Left colon (tissue), 2 donors: ENCODE measurements at places on chromosomes 7 and 10.
A peak's percentile ranks its signal among the peaks of the same experiment; 100 is the strongest.

DNA sequence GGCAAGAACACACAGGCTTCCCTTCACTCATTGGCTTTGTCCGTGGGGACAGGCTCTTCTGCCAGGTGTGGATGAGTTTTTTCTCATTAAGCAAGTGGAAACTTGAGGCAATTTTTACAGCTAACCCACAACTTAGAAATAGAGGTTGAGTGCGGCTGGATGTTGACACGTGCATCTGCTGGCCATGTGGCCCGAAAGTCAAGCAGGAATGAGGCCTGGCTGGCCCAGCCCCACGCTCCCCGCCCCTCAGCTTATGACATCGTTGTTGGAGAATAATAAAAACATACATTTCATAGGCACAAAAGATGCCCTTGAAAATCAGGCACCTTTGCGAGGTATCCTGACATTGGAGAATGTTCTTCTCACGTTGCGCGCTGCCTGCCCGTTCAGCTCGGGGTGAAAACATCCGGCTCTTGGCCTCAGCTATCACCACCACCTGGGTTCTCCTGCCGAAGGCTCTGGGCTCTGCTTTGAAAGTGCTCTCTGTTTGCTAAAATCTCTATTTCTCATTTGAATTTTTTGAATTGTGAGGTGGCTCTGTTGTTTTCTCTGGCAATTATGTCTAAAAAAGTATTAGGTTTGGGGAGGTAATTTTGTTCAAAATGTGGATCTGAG lies 310.7 kb downstream of the WDR37 start:
- DNase-seq = no peak

GRCh38 chr10:93072225-93072712 lies 1.4 kb upstream of the CYP26A1 start:
- DNase-seq = peak; percentile 22

DNA sequence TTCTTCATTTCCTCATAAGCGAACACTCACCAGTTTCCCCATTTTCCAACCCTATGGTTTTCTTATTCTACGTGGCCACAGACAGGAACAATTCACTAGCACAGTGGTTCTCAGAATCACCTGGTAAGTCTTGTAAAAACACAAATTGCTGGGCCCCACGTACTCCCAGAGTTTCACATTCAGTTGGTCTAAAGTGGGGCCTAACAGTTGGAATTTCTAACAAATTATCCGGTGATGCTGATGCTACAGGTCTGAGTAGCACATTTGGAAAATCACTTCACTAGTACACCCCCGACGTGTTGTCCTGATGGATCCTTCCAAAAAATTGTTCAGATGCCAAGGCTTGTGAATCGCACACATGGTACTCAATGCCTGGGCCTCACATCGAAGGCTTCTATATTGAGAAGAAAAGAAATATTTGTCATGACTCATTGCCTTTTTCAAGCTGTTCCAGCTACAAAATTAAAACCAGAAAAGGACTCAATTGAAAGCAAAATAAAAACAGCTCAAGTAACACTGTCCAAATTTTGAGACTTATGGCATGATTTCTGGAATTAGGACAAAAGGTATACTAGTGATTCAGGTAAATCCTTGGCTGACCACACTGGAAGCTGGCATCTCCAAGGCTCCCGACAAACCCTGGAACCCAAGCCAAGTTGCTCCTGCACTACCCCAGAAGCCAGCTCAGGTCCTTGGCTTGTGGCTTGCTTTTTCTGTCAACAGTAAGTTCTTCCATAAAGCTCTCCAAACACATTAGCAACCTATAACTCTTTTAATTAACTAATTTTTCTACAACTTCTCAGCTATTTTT lies 12.9 kb upstream of the VIM start:
- no peak for DNase-seq

GRCh38 chr7:138502023-138502767 lies 42.1 kb downstream of the TRIM24 start:
- DNase-seq = no peak

- peak; percentile 81 for DNase-seq
Observed at GRCh38 chr7:131107337-131108211, 220.1 kb upstream of the MKLN1 start.

DNA sequence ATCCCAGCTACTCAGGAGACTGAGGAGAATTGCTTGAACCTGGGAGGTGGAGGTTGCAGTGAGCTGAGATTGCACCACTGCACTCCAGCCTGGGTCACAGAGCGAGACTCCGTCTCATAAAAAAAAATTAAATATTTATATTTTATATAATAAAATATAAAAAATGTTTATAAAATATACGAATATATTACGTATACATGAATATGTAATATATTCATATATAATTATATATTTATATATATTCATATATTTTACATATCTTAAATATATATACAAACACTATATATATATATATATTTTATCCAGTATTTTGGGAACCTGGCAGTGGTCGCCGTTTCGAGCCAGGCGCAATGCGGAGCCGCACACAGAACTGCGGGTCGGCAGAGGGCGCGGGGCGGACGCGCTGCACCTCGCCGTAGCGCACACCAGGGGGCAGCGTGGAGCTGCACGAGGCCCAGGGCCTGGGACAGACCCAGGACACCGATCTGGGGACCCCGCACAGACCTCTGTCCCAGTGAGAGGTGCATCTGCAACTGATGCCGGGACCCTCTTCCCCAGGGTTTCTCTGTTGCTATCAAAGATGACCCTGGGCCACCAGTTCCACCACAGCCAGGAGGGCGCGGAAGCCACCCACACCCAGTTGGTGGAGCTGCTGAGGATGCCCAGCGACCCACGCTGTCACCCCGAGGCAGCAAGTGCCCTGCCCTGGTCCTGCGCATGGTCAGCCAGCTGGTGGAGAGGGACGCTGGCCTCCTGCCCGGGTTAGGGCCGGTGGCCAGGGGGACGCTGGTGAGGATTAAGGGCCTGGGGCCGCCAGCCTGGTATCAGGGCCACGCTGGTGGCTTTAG lies 22.7 kb downstream of the AP5Z1 start:
- peak; percentile 58 for DNase-seq

GRCh38 chr10:69181433-69181832 lies 1.4 kb downstream of the SUPV3L1 start:
- no peak for DNase-seq

DNA sequence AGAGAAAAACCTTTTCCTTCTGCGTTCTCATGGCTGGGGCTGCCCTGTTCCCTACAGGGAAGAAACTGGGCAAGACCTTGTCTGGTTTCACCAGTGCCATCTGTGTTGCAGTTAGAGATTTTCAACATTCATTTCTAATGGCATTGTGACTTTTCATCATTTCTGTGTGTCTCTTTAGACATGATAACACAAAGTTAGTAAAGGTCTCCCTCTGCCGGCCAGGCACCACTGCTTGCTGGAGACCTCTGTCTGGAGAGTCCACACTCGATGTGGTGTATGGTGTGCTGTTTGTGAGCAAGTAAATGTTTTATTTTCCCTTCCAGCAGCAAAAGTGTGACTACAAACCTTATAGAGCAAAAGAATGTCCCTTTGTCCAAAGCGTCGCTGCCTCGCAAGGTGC lies 213.5 kb downstream of the PAXIP1 start:
- DNase-seq = peak; percentile 19

GRCh38 chr7:17364671-17365070 lies 66.2 kb downstream of the AHR start:
- no peak for DNase-seq

- DNase-seq = no peak
Observed at GRCh38 chr10:76729841-76730487, 907.6 kb downstream of the KCNMA1 start.

GRCh38 chr10:72735288-72735936 lies 43.5 kb downstream of the MCU start:
- no peak for DNase-seq

DNA sequence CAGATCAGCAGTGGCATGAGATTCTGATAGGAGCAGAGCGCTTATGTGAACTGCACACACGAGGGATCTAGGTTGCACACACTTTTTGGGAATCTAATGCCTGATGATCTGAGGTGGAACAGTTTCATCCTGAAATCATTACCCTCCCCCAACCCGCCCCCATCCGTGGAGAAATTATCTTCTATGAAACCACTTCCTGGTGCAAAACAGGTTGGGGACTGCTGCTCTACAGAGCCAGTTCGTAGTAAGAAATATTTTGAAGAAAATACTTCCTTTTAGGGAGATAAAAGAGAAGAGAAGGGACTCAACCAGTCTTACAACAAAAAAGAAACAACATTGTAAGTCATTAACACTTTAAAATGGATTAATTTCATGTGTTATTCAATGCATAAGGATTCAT lies 1308.2 kb downstream of the GATA3 start:
- no peak for DNase-seq

- no peak for DNase-seq
Observed at GRCh38 chr7:47008461-47008860, 573.5 kb downstream of the TNS3 start.

GRCh38 chr10:3225561-3225960 lies 53.0 kb upstream of the PITRM1 start:
- no peak for DNase-seq

- DNase-seq = no peak
Observed at GRCh38 chr10:90818736-90819135, 39.1 kb downstream of the HTR7 start.

GRCh38 chr7:121436688-121437087 lies 40.6 kb upstream of the FAM3C start:
- no peak for DNase-seq

GRCh38 chr7:80826520-80827238 lies 92.2 kb downstream of the SEMA3C start:
- DNase-seq = no peak

DNA sequence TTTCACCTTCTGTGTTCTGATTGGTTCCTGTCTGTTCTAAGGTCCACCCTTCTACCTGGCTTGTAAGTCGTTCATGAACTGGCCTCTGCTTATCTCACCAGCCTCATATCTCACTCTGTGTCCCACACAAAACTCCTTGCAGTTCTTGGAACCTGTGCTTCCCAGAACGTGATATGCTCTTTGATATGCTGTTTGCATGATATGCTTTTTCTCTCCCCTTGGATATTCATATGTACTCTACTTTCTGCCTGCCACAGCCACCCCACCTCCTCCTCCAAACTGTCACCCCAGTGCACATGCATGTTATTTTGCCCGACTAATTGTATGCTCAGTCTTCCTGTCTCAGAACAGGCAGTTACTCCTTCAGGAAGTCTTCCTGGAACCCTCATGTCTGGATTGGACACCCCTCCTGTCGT lies 1.9 kb upstream of the ITPRIP start:
- DNase-seq = no peak

DNA sequence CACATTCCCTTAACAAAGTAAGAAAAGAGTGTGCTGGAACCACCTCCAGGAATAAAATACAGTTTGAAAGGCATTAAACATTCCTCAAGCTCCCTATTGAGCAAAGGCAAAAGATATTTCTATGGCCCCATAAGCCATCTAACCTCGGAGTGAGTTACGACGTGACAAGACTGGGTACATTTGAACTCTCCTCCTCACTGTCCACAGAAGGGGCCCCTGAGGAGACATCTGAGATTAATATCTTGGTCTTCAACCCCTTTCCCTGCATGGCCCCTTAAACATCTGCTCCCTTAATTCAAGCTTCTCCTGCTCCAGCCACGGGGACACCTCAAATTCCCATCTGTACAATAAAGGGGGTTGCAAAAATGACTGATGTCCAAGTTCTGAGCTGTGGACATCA lies 526 bp downstream of the GIMAP1 start:
- no peak for DNase-seq

- DNase-seq = no peak
Observed at GRCh38 chr7:121302214-121302745, 26.5 kb upstream of the WNT16 start.

GRCh38 chr7:157141525-157142060 lies 2.9 kb downstream of the UBE3C start:
- DNase-seq = no peak

DNA sequence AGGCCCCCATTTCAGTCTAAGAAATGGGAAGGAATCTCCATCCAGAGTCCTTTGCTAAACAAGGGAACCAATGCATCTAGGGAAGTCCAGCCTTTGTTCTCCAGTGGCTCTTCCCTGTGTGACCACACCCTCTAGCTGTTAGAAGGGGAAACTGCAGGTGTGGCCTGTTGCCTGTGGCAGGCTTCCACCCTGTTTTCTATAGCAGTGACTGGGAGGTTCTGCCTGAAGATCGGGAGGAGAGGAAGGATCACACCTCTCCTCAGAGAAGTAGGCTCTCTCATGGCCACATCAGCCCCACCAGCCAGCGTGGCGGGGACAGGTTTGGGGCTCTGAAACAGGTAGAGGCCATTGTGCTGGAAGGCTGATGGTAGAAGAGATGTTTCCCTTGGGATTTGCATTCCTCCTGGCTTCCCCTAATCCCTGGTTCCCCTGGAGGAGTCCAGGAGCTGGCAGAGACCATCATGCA lies 47.7 kb upstream of the TRIM8 start:
- no peak for DNase-seq

- peak; percentile 47 for DNase-seq
Observed at GRCh38 chr10:116774728-116775151, 32.4 kb upstream of the HSPA12A start.

DNA sequence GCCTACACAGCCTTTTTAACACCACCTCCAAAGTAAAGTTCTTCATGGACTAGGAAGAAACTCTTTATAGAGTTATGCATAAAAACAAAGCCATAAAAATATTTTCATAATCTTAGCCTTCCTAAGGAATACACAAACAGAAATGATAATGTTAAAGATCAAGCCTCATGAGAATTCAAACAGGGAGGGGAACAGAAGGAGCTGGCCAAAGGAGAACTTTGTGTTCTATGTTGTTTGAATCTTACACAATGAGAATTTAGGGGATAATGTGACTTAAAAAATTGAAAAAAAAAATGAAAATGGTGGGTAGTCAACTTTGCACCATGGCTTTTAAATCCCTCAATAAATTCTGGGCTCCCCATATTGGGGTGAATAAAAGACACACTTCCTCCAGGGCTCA lies 9.1 kb upstream of the PILRB start:
- DNase-seq = no peak

GRCh38 chr7:134313543-134313942 lies 3.2 kb downstream of the SLC35B4 start:
- DNase-seq = peak; percentile 57

- no peak for DNase-seq
Observed at GRCh38 chr10:75304741-75305390, 69.1 kb upstream of the COMTD1 start.

DNA sequence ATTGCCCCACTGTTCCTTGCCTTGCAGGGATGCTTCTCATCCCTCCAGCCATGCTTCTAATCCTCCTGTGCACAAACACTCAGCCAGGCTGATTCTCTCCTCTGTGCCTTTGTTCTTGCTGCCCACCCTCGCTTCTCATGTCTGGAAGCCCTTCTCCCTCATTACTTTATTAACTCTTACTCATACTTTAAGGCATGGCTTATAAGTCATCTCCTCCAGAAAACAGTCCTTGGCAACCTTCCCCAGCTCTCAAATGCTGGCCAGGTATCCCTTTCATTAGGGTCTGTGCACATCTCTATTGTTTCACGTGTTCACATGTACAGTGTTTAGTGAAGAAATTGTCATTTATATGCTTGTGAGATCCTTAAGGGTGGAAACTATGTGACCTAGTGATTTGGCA lies 62.9 kb downstream of the ITGB8 start:
- DNase-seq = no peak

GRCh38 chr10:18472977-18473376 lies 178.4 kb downstream of the NSUN6 start:
- DNase-seq = no peak

DNA sequence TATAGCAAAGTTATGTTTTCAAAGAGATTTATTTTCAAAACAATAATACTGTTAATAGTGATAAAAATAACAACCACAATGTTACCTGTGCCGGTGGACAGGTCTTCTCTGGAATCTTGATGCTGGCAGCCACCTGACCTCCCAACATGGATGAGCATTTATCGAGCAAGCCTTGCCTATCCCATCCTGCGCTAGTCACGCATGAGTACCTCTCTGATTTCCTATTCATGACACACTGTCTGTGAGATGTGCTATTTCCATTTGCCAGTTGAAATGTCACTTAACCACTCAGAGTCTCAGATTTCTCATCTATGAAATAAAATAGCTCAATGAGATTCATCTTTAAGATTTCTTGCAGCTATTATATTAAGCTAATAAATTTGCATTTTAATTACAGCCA lies 341.2 kb upstream of the VWC2 start:
- no peak for DNase-seq
